CD4-positive, alpha-beta memory T cell (primary cell): ENCODE measurements at places on chromosomes 2 and 18.

DNA sequence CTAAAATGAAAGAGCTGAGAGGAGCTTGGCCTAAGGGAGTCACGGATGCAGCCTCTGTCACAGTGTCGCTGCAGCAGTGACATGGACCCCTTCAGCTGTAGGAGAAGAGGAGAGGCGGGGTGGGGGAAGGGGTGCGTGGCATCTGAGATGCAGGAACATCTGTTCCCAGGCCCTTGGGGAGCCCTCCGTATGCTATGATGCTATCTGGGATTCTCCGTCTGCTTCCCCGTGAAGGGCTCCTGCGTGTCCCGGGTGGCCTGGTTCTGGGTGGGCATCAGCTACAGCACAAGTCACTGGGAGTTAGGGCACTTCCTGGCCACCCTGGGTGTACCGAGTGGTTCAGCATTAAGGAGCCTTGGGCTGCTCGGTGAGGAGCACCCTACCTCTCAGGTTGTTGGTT is 35.6 kb upstream of the B3GNT7 start:
- H3K27ac ChIP-seq = no peak overlapping the region
- H3K4me3 ChIP-seq = no peak overlapping the region
- no peak for DNase-seq
- no peaks in the 10 kb centered on the region for H3K4me1 ChIP-seq
- no peaks in the 10 kb centered on the region for H3K27me3 ChIP-seq
- H3K36me3 ChIP-seq = no peaks in the 10 kb centered on the region

- no peak overlapping the region for H3K27ac ChIP-seq
- no peak overlapping the region for H3K4me3 ChIP-seq
- no peak for DNase-seq
- no peaks in the 10 kb centered on the region for H3K36me3 ChIP-seq
- H3K27me3 ChIP-seq = no peaks in the 10 kb centered on the region
These were observed 252.8 kb upstream of the NETO1 start for GRCh38 chr18:73120626-73121025.

GRCh38 chr2:55879976-55880375 is 43.6 kb downstream of the EFEMP1 start:
- no peak for DNase-seq
- H3K36me3 ChIP-seq = no peaks in the 10 kb centered on the region
- no peaks in the 10 kb centered on the region for H3K27me3 ChIP-seq
- no peak overlapping the region for H3K27ac ChIP-seq

GRCh38 chr18:79395761-79396404 is at the start of gene NFATC1:
TSS of gene NFATC1 (plus strand) at chr18:79395930. CDS start at chr18:79396225, 295 bp downstream.
- no peaks in the 10 kb centered on the region for H3K36me3 ChIP-seq
- no peaks in the 10 kb centered on the region for H3K27me3 ChIP-seq
- H3K27ac ChIP-seq = peak within 1 kb of the TSS; percentile 46
- DNase-seq = peak; percentile 76

GRCh38 chr2:10163498-10164486 is 41.3 kb downstream of the RRM2 start:
- no peaks in the 10 kb centered on the region for H3K27me3 ChIP-seq
- H3K27ac ChIP-seq = no peak overlapping the region
- no peak overlapping the region for H3K4me3 ChIP-seq

DNA sequence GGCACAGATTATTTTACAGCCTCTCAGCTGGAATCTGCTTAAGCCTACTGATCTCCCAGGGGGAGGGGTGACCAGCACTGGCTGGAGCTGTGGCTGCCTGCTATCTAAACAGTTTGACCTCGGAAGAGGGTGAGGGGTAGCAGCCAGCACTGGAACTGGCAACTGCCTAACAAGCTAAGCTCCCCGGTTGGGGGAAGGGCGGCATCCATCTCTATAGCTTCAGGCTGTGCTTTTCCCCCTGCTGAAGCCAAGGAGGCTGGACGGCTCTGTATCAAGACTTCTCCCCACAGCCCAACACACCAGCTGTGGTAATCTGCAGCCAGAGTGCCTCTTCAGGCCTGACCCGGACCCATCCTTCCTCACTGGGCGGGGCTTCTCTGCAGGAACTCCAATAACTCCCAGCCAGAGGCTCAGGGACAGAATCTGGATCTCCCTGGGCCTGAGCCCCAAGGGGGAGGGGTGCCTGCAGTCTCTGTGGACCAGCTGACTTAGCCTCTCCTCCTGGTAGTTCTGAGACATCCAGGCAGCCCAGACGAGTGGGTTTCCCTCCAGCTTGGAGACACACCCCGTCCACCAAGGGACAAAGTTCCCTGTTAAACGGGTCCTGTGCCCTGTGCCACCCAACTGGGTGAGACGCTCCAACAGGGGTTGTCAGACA is 560.2 kb downstream of the LRP1B start:
- no peak overlapping the region for H3K27ac ChIP-seq
- H3K27me3 ChIP-seq = no peaks in the 10 kb centered on the region
- H3K4me3 ChIP-seq = no peak overlapping the region
- no peaks in the 10 kb centered on the region for H3K4me1 ChIP-seq

DNA sequence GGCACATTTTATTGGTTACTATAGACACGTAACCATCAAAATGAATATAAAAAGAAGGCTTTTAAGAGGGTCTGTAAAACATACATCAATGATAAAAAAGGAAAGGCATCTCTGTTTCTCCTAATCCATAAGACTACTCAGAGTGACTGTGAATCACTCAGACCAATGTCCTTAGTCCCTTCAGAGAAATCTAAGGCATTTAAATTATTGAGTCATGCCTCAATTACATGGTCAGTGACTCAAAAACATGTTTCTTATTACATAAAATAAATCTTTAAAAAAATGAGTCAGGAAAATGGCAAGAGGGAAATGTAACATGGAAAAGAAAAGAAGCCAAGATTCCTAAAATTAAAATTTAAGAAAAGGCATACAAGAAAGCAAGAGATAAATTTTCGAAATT is 146.6 kb downstream of the ERBB4 start:
- H3K27me3 ChIP-seq = no peaks in the 10 kb centered on the region
- no peaks in the 10 kb centered on the region for H3K36me3 ChIP-seq
- no peak overlapping the region for H3K4me3 ChIP-seq
- no peak for DNase-seq

DNA sequence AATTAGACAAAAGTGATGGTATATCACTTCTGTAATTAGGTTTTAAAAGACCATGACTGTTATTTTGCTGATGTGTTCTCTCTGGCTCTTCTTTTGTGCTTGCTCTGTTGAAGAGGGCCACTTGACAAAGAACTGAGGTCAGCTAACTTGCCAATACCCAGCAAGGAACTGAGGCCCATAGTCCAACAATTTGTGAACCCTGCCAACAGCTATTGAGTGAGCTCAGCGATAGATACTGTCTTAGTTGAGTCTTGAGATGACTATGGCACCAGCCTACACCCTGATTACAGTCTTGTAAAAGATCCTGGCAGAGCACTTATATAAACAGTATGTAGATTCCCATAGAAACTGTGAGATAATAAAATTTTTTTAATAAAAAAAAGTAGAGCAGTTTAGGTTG is 103.0 kb downstream of the BMPR2 start:
- H3K4me1 ChIP-seq = no peaks in the 10 kb centered on the region
- H3K36me3 ChIP-seq = no peaks in the 10 kb centered on the region
- H3K27ac ChIP-seq = no peak overlapping the region
- no peak for DNase-seq
- H3K27me3 ChIP-seq = no peaks in the 10 kb centered on the region

DNA sequence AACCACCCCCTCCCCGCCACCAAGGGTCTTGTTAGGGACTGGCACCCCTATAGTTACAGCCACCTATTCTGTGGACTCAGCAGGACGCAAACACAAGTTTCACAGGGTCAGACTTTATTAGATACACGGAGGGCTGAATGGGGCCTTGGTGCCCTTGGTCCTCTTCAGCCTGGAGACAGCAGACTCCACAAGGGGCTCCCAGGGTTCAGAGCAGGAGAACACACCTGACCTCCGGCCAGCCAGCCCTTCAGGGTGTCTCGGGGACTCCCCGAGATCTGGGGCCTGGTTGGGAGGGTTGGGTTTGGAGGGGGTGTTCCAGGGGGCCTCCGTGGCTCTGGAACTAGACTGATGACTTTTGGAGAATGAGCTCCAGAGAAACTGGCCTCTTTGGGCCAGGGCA is 2.3 kb upstream of the PREB start:
- H3K4me3 ChIP-seq = no peak overlapping the region
- no peak overlapping the region for H3K27ac ChIP-seq
- no peaks in the 10 kb centered on the region for H3K27me3 ChIP-seq
- peaks cover 26% of the 10 kb centered on the region for H3K4me1 ChIP-seq
- peaks cover 7% of the 10 kb centered on the region for H3K36me3 ChIP-seq
- DNase-seq = no peak

DNA sequence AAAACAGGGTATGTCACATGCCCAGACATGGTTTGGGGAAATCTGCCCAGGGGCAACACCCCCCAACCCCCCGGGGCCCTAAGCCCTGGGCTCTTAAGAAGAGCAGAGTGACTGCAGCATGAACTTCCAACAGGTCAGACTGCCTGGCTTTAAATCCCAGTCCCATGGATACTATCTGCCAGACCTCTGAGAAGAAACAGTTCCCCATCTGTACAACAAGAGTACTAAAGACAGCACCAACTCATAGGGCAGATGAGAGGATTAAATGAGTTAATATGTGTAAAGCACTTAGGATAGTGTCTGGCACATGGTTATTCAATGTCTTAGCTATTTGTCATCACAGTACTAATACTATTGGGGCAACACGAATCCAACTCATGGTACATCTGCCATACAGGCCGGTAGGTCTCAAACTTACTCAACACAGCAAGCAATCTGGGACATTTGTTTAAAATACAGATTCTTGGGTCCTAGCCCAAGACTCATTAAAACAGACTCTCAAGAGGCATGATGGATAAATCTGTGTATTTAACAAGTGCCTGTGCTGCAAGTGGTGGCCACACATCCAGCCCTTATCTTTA is 23.4 kb downstream of the CDH2 start:
- no peak overlapping the region for H3K27ac ChIP-seq
- no peaks in the 10 kb centered on the region for H3K27me3 ChIP-seq
- H3K4me1 ChIP-seq = no peaks in the 10 kb centered on the region
- H3K36me3 ChIP-seq = no peaks in the 10 kb centered on the region
- no peak overlapping the region for H3K4me3 ChIP-seq

DNA sequence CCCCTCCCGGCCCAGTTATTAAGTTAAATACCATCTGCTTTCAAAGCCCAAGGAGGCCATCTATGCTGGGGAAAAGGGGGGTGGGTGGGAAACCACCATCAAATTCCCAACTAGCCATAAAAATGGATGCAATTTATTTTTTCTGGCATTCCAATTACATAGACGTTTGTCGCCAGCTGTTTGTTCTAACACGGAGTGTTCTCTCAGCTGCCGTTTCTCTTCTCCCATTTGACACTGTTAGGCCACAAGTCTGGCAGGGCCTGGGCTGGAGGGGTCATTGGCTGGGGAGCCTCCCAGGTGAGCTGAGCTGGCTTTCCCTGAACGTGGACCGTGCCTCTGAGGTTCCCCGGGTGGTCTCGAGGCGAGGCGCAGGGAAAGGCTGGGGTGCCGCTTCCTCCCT is 16.6 kb downstream of the ATOH8 start:
- no peak for DNase-seq
- no peak overlapping the region for H3K4me3 ChIP-seq

DNA sequence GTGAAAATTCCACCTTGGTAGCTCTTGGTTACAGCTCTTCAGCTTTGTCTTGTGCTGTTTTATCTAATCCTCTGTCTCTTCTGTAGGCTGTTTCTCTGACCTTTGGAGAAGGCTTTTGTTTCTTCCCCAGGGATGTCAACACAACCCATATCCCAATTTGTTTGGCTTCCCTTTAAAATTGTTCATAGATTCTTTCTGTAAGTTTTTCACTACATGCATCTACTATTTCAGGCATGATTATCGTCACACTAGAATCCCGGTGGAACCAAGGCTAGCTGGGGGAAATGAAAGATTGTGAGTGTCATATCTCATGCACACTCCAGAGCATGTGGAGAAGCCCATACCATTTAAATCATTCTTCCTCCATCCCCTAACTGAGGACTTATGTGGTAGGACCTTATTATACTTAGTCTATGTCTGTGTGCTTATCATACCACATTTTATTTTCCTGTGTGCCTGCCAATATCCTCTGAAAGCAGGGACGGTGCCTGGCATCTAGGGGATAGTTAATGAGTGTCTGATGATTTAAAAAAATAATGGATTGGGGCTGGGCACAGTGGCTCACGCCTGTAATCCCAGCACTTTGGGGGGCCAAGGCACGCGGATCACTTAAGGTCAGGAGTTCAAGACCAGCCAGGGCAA is 59.9 kb downstream of the CRIM1 start:
- no peak for DNase-seq
- no peak overlapping the region for H3K4me3 ChIP-seq
- no peak overlapping the region for H3K27ac ChIP-seq
- H3K4me1 ChIP-seq = no peaks in the 10 kb centered on the region
- no peaks in the 10 kb centered on the region for H3K36me3 ChIP-seq

- no peak overlapping the region for H3K27ac ChIP-seq
- H3K4me3 ChIP-seq = no peak overlapping the region
These were observed 293.3 kb upstream of the TFPI start for GRCh38 chr2:187847245-187848208.

DNA sequence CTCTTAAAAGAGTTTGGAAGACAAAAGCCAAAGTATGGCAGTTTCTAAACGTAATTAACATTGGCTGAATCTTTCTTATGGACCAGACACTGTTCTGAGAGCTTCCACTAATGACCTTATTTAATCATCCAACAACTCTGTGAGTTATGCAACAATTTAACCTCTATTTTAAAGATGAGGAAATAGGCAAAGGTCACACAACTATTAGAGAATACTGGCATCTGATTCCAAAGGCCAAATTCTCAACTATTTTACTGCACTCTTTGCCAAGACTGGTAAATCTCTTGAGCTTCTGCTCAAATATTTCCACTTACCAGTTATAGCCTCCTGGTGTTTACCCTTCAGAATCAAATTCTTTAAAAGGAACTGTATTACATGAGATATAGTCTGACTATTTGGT is 42.1 kb upstream of the ERMN start:
- no peak overlapping the region for H3K27ac ChIP-seq
- H3K36me3 ChIP-seq = no peaks in the 10 kb centered on the region
- no peaks in the 10 kb centered on the region for H3K27me3 ChIP-seq
- no peak for DNase-seq

GRCh38 chr18:48732767-48733424 is 194.1 kb downstream of the CTIF start:
- no peak for DNase-seq
- H3K27me3 ChIP-seq = no peaks in the 10 kb centered on the region
- H3K27ac ChIP-seq = no peak overlapping the region
- no peaks in the 10 kb centered on the region for H3K36me3 ChIP-seq
- no peak overlapping the region for H3K4me3 ChIP-seq

DNA sequence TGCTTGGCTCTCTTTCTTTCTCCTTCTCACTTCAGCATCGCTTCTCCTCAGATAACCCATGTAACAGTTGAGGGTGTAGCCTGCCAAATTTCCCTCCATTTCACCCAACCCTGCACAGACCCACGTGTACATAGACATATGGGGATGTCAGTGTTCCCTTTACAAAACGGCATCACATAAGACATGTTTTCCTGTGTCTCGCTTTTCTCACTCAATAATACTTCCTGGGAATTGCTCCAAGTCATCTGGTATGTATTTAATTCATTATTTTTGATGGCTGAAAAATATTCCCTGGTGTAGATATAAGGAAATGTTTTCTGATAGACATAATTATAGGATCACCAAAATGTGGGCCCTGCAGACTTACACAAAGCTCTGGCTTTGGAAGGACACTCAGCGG is 176.8 kb downstream of the LOXHD1 start:
- H3K27me3 ChIP-seq = no peaks in the 10 kb centered on the region
- no peaks in the 10 kb centered on the region for H3K4me1 ChIP-seq
- no peak overlapping the region for H3K27ac ChIP-seq
- H3K36me3 ChIP-seq = no peaks in the 10 kb centered on the region
- no peak for DNase-seq
- no peak overlapping the region for H3K4me3 ChIP-seq

GRCh38 chr2:168962636-168963035 is 61.5 kb downstream of the G6PC2 start:
- peaks cover 29% of the 10 kb centered on the region for H3K4me1 ChIP-seq
- H3K27me3 ChIP-seq = no peaks in the 10 kb centered on the region
